Cortex of kidney (tissue), 1 donor: ENCODE measurements at places on chromosomes 3 and 15.

GRCh38 chr15:59028387-59028955 lies 41.0 kb downstream of the RNF111 start:
- no peak for DNase-seq

DNA sequence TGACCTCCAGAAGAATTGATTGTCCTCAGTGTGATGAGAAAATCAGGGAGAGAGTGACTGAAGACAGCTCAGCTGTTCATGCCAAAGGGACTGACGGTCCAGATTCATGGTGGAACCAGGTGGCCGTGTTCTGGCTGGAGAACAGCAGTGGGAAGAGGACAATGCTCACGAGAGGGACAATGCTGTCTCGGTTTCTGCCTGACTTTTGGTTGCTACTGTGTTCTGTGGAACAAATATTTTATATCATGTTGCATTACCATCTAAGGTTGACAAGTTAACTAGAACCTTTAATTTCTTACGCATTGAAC lies 58.0 kb upstream of the ULK4 start:
- no peak for DNase-seq

DNA sequence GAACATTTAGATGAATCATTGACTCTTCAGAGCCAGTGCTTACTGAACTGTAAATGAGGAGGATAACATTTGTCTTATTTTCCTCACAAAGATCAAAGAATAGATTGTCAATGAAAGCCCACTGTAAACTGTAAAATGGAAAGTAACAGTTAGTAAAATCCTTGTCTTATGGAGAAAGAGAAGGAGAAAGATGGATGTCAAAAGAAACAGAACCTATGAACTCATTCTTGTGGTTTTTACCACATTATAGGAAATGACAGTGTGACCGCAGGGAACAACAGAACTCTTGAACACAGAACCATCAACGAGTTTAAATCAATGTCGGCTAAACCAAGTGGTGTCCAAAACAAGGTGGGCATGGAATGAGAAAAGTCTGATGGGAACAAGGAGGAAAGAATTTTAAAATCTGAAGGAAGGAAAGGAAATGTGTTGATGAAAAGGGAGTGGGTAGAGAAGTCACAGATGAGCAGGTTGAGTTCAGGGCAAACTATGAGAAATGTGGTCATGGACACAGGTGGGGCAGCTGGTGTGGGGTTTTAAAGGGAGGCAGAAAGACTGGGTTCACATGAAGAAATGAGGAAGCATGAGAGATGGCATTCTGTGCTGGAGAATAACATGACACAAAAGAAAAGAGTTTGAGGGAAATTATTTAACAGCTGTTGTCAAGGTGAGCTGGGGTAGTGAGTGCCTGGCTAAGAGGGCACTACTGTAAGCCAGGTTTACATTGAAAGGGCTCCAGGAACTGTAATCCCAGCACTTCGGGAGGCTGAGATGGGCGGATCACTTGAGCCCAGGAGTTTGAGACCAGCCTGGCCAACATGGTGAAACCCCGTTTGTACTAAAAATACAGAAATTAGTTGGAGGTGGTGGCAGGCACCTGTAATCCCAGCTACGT lies 42.4 kb upstream of the ETV5 start:
- no peak for DNase-seq

DNA sequence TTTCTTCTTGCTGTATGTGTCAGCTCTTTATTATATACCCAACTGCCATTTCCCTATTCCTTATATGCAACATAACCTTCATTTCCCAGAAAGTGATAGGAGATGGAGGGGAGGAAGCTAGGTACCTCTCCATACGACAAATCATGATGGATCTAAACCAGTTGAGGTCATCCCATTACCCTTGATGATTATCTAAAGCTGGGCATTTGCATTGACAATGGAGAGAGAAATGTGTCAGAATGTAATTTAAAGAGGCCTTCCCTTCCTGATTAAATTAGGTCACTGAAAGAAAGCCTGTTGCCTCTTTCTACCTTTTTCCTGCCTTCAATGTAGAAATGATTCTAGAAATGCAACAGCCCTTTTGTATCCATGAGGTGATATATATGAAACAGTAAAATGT lies 81.9 kb downstream of the SUCNR1 start:
- no peak for DNase-seq

DNA sequence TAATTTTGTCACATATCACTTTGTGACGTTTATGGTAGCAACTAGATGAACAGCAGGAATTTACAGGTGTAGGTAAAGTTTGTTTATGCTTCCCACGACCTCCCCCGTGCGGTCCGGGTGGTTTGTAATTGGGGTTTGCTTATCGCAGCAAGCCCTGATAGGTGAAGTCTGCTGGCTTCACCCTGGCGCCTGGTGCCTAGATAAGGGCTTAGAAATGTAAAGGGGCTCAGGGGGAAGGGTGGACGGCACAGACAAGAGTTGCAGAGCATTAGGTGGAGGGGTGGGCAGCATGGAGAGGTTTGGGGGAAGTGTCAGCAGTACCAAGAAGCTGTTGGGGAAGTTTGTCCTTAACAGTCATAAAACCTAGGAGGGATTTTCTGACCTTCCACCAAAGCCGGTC lies 108.1 kb upstream of the RNF7 start:
- DNase-seq: no peak

- DNase-seq: no peak
Observed at GRCh38 chr3:119733812-119734211, 31.0 kb downstream of the CFAP91 start.

DNA sequence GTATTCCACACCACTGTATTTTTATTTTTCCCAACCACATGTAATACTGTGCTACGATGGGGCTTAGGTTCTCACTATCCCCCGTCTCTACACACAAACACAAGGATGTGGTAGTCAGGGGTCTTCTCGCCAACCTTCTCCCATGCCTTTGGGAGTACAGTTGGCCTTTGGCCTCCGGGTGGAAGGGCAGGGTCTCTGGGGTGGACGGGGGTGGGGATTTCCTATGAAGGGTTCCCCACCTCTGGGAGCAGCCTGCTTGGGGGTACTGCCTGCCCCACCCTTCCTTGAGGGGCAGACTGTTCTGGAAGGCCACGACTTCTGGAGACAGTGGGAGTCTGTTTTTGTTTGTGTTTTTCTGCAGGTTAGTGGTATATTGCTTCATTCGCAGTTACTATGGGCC lies 21.3 kb upstream of the RAD18 start:
- DNase-seq: no peak

- no peak for DNase-seq
Observed at GRCh38 chr3:158810823-158811724, 9.2 kb downstream of the MFSD1 start.

DNA sequence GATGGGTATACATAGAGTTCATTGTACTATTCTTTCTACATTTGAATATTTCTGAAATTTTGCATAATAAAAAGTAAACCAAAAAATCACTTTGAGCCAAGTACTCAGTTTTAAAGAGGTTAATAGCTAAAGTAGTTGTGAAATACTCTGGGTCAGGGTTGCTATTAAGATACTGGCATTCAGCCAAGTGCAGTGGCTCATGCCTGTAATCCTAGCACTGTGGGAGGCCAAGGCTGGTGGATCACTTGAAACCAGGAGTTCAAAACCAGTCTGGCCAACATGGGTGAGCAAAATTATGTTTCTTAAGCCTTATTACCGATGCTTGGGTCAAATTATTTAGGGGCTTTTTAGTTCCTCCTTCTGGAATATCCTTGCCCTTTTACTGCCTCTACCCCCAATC lies 122.0 kb upstream of the MELTF start:
- DNase-seq: no peak

DNA sequence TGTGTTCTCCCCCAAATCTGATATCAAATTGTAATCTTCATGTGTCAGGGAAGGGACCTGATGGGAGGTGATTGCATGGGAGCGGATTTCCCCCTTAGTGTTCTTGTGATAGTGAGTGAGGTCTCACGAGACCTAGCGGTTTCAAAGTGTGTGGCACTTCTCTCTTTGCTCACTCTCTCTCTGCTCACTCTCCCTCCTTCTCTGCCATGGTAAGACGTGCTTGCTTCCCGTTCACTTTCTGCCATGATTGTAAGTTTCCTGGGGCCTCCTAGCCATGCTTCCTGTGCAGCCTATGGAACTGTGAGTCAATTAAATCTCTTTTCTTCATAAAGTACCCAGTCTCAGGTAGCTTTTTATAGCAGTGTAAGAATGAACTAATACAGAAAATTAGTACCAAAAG lies 30.6 kb upstream of the OR5H6 start:
- DNase-seq: no peak

- DNase-seq: no peak
Observed at GRCh38 chr3:61236556-61236955, 14.7 kb downstream of the FHIT start.
